Anterior cingulate cortex (tissue), 58 donors: ENCODE measurements at places on chromosomes 4 and X.

DNA sequence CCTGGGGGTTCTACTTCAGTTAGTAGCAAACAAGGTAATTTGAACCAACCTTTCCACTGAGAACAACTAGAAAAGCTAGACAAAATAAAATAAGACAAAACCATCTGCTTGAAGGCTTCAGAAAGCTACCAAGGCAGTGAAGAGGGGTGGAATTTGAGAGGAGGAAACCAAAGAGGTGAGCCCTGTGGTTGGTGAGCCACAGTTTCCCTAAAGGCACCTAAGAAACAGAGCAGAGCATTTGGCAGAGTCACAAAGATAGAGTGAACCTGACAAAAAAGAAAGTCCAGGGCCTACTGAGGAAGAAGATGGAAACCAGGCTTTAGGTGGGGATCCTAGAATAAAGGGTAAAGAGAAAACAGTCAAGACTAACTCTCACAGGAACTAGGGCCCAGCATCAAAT lies 44.3 kb downstream of the CHST7 start:
- no peak for DNase-seq

DNA sequence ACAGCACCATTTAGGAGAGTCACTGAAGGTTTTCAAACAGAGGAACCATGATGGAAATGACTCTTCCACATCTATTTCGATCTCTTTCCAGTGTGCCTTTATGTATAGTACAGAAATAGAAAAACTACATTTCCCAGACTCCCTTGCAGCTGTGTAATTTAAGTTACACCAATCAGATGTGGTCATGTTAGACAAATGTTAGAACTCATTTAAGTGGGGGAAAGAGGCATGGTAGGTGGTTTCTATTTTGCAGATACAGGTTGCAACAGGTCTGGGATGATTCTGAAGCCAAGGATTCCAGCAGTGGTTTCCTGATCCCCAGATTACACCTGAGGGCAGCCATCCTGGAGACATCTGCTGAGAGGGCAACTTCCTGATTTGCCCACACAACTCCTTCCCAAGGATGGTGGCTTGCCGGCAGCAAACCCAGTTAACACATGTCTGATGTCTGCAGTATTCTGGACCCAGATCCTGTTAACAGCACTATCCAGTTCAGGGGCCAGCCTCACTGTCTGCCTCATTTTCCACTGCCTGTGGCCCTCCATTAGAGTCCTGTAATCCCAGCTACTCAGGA lies 38.7 kb upstream of the PDK3 start:
- DNase-seq, result no peak

DNA sequence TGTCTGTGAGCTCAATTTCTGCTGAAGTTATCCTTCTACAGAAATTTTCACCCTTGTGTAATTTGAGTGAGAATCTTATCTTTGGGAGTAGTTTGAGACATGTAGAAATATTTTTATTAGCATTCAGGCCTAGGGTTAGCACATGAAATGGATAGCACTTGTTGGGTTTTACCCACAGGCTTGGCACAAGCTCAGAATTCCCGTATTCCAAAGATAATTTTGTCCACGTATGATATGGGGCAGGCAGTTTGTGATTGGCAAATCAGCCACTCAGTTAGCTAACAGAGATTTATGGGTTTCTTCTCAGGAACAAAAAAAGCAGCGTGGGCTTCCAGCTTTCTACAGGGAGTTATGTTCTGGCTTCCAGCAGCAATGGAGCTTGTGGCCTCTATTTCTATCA lies 117.9 kb upstream of the DCAF8L1 start:
- DNase-seq, result no peak

GRCh38 chr4:111792632-111793031 lies 352.6 kb upstream of the FAM241A start:
- DNase-seq, result no peak

DNA sequence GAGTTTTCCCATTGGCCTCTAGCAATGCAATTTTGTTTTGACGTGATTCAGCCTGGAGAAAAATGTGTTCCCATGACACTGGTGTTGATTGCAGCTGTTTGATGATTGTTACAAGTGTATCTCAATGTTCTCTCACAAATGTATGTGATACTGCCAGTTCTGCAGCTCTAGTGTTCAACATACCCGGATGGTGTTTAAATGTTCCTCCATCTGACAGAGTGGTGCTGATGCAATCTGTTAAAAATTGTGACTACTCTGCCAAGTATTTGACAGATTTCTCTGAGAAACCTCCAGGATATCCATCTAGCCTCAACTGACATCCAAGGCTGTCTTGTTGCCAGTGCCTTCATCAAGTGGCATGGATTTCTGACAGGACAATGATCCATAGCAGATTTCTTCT lies 657.2 kb upstream of the DIAPH2 start:
- DNase-seq, result no peak

- no peak for DNase-seq
Measured at GRCh38 chr4:33714971-33715370, 2529.3 kb downstream of the ARAP2 start.
